ENCODE measurements at places on chromosomes 2 and 18.

DNA sequence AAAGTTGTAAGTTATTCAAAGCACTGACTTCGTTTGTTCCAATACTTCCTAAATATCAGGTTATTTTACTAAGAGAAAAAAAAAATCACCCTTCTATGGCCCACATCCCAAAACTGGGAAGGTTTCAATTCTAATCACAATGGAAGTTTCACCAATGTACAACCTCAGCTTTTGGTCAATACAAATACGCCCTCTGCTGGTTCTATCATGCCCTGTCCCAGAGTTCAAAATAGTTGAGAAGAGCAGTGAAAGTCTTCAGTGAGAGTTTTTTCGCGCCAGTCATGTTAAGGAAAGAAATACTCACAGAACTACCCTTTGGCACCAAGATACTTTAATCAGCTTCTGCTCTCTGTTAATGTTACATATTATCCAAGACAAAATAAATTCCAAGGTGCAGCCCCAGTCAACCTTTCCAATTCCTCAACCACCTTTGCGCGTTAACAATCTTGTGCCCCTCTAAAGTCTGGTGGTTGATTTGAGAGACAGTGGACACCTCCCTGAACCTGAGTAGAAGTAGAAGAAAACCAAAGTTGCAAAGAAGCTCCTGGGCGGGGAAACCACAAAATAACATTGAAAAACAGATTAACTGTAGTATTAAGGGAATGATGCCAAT, 59.9 kb downstream of the SUMO1 start:
- peak; percentile 21 for DNase-seq

GRCh38 chr2:205655779-205656456, 26.4 kb upstream of the NRP2 start:
- DNase-seq: no peak

DNA sequence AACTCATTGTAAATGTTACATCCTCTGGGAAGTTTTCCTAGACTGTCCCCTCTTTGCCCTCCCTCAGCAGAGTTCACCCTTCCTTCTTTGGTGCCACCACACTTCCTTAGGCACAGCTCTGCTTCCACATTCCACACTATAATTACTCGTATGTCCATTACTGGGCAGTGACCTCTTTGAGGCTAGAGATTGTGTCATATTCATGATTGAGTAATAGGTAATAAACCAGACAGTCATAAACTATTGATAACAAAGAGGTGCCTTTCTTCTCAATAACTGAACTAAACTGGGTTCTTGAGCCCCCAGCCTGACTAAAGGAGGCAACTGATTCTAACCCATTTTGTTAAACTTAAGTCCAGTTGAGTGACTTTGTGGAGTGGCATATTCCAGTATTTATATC, 28.3 kb downstream of the MYO3B start:
- no peak for DNase-seq

DNA sequence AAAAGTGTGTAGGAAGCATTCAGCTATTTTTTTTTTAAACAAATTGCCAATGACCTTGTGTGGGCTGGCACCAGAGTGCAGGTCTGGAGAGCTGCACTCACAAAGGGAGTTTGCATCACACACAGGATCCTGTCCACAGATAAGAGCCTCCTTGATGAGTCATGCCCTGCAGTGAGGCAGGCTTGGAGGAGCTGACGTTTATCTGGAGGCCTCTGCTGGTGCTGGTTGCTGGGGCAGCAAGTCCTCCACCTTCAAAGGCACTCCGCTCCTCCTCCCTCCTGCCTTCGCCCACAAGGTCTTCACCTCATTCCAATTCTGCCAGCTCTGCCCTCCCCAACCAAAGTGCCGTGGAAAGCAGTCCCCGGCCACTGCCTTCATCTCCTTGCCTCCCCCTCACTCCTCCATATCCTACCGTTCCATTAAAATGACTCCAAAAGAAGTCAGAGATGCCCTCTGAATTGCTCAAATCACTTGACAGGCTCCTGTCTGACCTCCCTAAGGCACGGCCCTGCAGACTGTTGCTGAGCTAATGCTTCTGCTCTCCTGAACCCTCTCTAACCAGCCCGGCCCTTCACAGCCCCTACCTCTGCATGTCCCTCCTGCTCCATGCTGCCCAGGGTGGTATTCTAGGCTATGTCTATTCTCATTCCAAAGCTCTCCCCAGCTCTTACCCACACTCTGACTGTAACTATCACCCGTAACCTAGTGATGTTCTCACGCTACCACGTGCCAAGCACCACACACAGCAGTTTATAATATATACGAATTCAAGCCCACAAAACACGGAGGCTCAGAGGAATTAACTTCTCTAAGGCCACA, 30.9 kb downstream of the LONRF2 start:
- no peak for DNase-seq

DNA sequence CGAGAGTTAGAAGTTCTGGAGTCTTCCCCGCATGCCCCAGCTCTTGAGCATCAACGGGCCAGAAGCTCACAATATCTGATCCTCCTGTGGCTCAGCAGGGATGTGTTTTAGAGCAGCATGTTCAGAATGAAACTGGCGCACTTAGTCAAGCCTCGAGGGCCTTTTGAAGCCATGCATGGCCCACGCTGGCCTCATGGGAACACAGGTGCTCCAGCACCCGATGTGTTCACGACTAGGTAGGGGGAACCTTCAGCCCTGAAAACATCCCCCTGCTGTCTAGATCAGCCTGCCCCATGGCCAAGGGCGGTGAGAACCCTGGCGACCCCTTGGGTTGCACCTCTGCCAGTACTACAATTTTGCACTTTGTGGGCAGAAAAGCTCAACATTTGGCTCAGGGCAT, 32.8 kb downstream of the MSH6 start:
- DNase-seq: no peak

DNA sequence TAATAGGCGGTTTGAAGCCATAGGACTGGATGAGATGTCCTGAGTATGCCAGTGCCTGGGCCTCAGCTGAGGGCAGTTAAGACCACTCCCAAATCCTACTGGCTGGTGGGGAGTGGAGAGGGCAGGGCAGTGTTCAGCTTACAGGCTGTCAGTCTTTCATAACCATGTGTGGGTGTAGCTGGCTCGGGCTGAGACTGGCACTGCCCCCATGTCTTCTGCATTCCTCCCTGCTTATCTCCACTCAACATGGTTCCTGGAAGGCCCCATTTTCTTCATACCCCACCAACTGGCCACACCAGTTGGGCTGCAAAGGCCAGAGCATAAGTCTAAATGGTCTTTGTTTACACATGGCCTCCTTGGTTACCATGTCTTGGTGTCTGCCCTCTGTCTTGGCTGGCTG, 17.2 kb upstream of the IL37 start:
- DNase-seq: no peak

- no peak for DNase-seq
Observed at GRCh38 chr2:104944495-104944894, 90.6 kb downstream of the POU3F3 start.

DNA sequence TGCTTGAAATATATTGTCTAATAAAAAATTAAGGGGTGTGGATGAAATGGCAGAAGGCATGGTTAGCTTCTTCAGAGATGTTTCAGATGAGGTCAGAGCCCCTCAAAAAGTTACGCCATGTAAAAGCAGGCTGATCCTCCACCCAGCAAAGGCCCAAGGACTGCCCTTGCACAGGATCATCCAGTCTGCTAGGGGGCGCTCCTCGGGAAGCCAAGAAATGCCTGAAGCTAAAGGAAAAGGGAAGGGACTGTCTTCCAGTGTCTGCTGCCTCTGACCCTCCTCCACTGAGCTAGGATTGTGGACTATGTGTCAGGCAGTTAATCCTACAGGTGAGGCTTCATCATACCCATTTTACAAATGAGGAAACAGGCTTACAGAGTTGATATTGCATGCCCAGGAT, 33.8 kb upstream of the TEX51 start:
- no peak for DNase-seq

GRCh38 chr2:5035057-5035488, 657.1 kb upstream of the SOX11 start:
- no peak for DNase-seq

Measured in activated CD4-positive, CD25-positive, alpha-beta regulatory T cell (primary cell).